ENCODE measurements at places on chromosomes 2 and 18. TPM values are rescaled to one million over a fixed set of nuclear protein-coding genes. Genes with fewer than 3 reads are reported as not detected.

Gene ALPP
- not detected for polyA plus RNA-seq

Gene SCN7A
- polyA plus RNA-seq: not detected

Gene INSIG2
- 19.8 TPM for polyA plus RNA-seq

Gene CNPPD1
- polyA plus RNA-seq: 68.2 TPM

- peaks cover 2% of the 10 kb centered on the region for H3K4me1 ChIP-seq
- H3K4me3 ChIP-seq: no peak overlapping the region
These were observed 18.2 kb downstream of the IFIH1 start for GRCh38 chr2:162300266-162300665.

DNA sequence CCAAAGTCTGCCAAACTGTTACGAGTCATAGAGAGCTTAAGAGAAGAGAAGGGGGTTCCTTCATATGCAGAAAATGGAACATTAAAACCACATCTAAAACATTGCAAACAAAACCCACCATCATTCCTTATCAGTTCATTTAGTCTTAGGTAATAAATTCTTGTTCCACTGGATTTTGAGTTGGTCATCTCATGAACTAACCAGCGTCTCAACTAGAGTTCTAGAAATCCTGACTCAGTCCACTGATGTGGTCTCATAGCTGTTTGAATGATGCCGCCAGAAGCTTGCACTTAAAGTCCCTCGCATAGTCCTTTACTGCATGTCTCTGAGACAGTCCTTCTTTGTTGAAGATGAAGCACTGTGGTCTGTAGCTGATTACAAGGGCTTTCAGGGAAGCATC, 15.0 kb upstream of the CAB39 start:
- no peak for DNase-seq
- H3K4me1 ChIP-seq: peaks cover 5% of the 10 kb centered on the region

DNA sequence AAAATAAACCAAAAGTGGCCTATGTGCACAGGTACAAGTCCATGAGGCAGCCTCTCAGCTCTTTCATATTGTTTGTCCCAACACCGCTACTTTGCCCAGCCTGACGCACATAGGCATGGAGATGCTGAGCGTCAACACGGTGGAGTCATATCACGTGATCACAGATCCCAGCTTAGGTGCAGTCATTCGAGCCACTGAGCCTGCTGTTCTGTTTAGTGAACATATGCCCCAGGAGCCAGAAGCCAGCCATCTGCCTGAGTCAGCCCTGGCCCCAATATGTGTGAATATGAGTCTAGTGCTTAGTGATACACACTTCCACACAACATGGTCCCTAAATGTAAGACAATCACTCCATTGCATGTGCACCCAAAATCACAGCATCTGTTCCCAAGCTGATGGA, 88.2 kb upstream of the LCLAT1 start:
- H3K36me3 ChIP-seq: no peaks in the 10 kb centered on the region
- no peaks in the 10 kb centered on the region for H3K27me3 ChIP-seq
- no peak overlapping the region for H3K27ac ChIP-seq

DNA sequence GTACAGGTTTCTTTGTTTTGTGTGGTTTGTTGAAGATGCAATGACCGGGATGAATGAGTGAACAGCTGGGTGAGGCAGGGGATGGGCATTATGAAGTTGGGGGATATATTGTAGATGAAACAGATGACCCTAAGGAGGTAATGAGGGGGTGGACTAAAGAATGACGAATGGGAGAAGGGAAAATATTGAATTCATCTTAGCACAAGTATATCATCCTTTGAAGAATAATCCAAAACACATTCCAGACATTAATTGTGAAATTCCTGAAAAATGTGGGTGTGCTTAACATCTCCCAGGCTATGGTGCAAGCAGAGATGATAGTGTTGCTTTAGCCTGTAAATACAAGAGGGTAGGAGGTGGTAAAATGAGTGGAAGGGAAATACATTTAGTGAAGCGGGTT, 5.8 kb downstream of the CRIM1 start:
- peaks cover 31% of the 10 kb centered on the region for H3K4me1 ChIP-seq
- H3K36me3 ChIP-seq: no peaks in the 10 kb centered on the region
- no peak overlapping the region for H3K4me3 ChIP-seq
- DNase-seq: no peak
- peaks cover 7% of the 10 kb centered on the region for H3K27me3 ChIP-seq
- H3K27ac ChIP-seq: no peak overlapping the region

Data from immature natural killer cell (primary cell).